ENCODE measurements at places on chromosomes 1 and 21. TPM values are rescaled to one million over a fixed set of nuclear protein-coding genes. Genes with fewer than 3 reads are reported as not detected.

GRCh38 chr1:93844262-93845045, 34.6 kb downstream of the DNTTIP2 start:
- DNase-seq = peak; percentile 65

DNA sequence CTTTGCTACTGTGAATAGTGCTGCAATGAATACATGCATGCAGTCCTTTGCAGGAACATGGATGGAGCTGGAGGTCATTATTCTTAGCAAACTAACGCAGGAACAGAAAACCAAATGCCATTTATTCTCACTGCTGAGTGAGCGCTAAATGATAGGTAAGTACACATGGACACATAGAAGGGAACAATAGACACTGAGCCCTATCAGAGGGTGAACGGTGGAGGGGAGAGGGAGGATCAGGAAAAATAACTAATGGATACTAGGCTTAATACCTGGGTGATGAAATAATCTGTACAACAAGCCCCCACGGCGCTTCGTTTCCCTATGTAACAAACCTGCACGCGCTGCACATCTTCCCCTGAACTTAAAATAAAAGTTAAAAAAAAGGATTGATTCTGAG, 8.9 kb downstream of the NIBAN1 start:
- DNase-seq = no peak

- DNase-seq = no peak
These were observed 231.5 kb upstream of the SNX7 start for GRCh38 chr1:98429965-98430443.

DNA sequence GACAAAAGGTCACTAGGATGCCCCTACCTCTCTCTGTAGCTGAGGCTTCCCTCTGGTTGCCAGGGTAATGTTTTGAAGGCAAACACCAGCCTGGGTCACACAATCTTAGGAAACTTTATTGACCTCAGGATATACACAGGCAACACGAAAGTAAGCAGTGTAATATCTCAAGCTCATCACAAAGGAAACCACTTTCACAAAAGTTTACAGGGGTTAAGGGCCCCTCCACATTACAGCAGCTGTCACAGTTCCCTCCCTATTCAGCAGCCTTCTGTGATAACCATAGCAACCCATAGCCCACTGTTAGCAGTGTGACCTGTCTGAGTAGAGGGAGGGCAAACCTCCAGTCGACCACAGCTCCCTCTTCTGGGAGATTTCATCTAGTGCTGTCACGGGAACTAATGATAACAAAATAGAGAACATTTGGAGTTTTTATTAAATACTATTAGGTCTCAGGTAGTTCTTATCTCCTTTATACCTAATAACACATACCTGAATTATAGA, 149.8 kb downstream of the PTPRC start:
- DNase-seq = no peak

- no peak for DNase-seq
These were observed 4.3 kb upstream of the C1QTNF12 start for GRCh38 chr1:1250786-1251284.

The LCE2A gene
- polyA plus RNA-seq = not detected

The NEGR1 gene
- 3.9 TPM for polyA plus RNA-seq

GRCh38 chr1:55364216-55364615, 149.1 kb upstream of the USP24 start:
- no peak for DNase-seq

- no peak for DNase-seq
These were observed 178.2 kb upstream of the CAMK1G start for GRCh38 chr1:209405183-209405814.

Data from right lung (tissue), 10 donors.